NCI-H2081 (cell line): ENCODE measurements at places on chromosomes 2 and 18.

GRCh38 chr2:121038891-121039616 is 245.9 kb downstream of the TFCP2L1 start:
- peak; percentile 83 for DNase-seq

GRCh38 chr2:138787053-138787666 is 7.0 kb upstream of the NXPH2 start:
- DNase-seq = peak; percentile 57

GRCh38 chr18:62634979-62635630 is 80.2 kb upstream of the PHLPP1 start:
- DNase-seq = no peak

DNA sequence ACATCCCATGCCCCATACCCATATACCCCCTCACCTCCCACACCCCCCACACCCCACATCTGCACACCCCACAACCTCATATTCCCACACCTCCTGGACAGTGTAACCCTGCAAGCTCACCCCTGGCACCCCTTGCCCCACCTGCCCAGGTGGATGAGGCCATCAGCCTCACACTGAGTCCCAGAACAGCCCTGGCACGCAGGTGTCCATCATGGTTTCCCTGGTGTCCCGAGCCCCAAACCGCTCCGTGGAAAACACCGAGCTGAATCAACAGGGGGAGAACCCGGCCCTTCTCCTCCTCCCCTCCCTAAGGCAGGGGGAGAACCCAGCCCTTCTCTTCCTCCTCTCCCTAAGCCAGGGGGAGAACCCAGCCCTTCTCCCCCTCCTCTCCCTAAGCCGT is 415.6 kb upstream of the SALL3 start:
- no peak for DNase-seq

- DNase-seq = no peak
These were observed 60.4 kb downstream of the ZBTB7C start for GRCh38 chr18:48348739-48349138.

DNA sequence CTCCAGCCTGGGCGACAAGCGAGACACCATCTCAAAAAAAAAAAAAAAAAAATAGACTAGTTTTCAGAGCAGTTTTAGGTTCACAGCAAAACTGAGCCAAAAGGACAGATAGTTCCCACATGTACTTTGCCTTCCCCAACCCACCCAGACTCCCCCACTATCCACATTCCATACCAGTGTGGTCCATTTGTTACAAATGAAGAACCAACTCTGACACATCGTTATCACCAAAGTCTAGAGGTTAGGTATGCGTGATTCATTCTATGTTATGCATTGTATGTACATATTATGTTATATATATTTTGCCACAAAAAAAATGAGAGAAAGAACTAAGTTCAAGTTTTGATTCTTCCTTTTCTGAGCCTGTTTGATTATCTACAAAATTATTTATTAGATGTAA is 3.5 kb downstream of the DUSP11 start:
- DNase-seq = no peak
